ENCODE measurements at places on chromosomes 3 and 15. TPM values are rescaled to one million over a fixed set of nuclear protein-coding genes. Genes with fewer than 3 reads are reported as not detected.

The FHIT gene
- 3.4 TPM for polyA plus RNA-seq

The P2RY12 gene
- polyA plus RNA-seq: 0.13 TPM

The GCHFR gene
- polyA plus RNA-seq: 87.9 TPM

The EOMES gene
- 0.04 TPM for polyA plus RNA-seq

The FBN1 gene
- 1.8 TPM for polyA plus RNA-seq

The SLC25A20 gene
- 5.8 TPM for polyA plus RNA-seq

The NPAP1 gene
- under 0.01 TPM for polyA plus RNA-seq

The FILIP1L gene
- 2.6 TPM for polyA plus RNA-seq

The AHSG gene
- 0.06 TPM for polyA plus RNA-seq

The GOLGA6A gene
- polyA plus RNA-seq: 0.02 TPM

The CHCHD4 gene
- 6.5 TPM for polyA plus RNA-seq

The FGD5 gene
- polyA plus RNA-seq: 1.7 TPM

The GLCE gene
- polyA plus RNA-seq: 9.9 TPM

The IREB2 gene
- polyA plus RNA-seq: 9.0 TPM

The HYKK gene
- polyA plus RNA-seq: 2.7 TPM

The RYR3 gene
- polyA plus RNA-seq: 1.0 TPM

The DPPA2 gene
- not detected for polyA plus RNA-seq

The LDHAL6B gene
- not detected for polyA plus RNA-seq

The CYP19A1 gene
- polyA plus RNA-seq: not detected

The SLC24A5 gene
- not detected for polyA plus RNA-seq

The ARRDC4 gene
- polyA plus RNA-seq: 5.2 TPM

The UROC1 gene
- polyA plus RNA-seq: not detected

The WDR93 gene
- not detected for polyA plus RNA-seq

The TGM4 gene
- polyA plus RNA-seq: not detected

The ADPGK gene
- polyA plus RNA-seq: 24.7 TPM

The SENP8 gene
- polyA plus RNA-seq: 0.86 TPM

The AADACL2 gene
- polyA plus RNA-seq: 0.33 TPM

The TMEM108 gene
- 2.7 TPM for polyA plus RNA-seq

The SLC30A4 gene
- polyA plus RNA-seq: 2.9 TPM

The TGM5 gene
- polyA plus RNA-seq: 12.9 TPM

The GANC gene
- polyA plus RNA-seq: 14.1 TPM

The TCTA gene
- polyA plus RNA-seq: 14.5 TPM

Data from esophagus (tissue), 2 donors.